ENCODE measurements at places on chromosomes 12 and 14. TPM values are rescaled to one million over a fixed set of nuclear protein-coding genes. Genes with fewer than 3 reads are reported as not detected.

DHH gene
- total RNA-seq = 1.2 TPM

SYCP3 gene
- not detected for total RNA-seq

PKP2 gene
- 2.5 TPM for total RNA-seq

ACVRL1 gene
- 0.39 TPM for total RNA-seq

PRB3 gene
- total RNA-seq = not detected

RNASE7 gene
- total RNA-seq = not detected

TTC9 gene
- 8.6 TPM for total RNA-seq

CLEC4C gene
- not detected for total RNA-seq

DACT1 gene
- total RNA-seq = 39.9 TPM

KCNA5 gene
- not detected for total RNA-seq

ZNF10 gene
- total RNA-seq = 29.8 TPM

MORN3 gene
- 1.2 TPM for total RNA-seq

ZNF605 gene
- total RNA-seq = 21.7 TPM

KCNC2 gene
- total RNA-seq = 11.6 TPM

RHOJ gene
- not detected for total RNA-seq

ADGRD1 gene
- total RNA-seq = 0.96 TPM

C12orf54 gene
- total RNA-seq = not detected

ERH gene
- total RNA-seq = 223 TPM

KRT2 gene
- total RNA-seq = not detected

RNASE2 gene
- not detected for total RNA-seq

ANO2 gene
- not detected for total RNA-seq

L2HGDH gene
- total RNA-seq = 6.7 TPM

KANSL2 gene
- total RNA-seq = 48.9 TPM

TMEM253 gene
- total RNA-seq = 0.64 TPM

STON2 gene
- total RNA-seq = 278 TPM

ELK3 gene
- total RNA-seq = 3.7 TPM

IQSEC3 gene
- total RNA-seq = 41.4 TPM

SIRT4 gene
- 3.8 TPM for total RNA-seq

Data from glutamatergic neuron (in vitro differentiated cells).